ENCODE measurements at places on chromosomes 6 and 20.

GRCh38 chr6:42066156-42066675 lies 15.9 kb downstream of the TAF8 start:
- no peak for DNase-seq

DNA sequence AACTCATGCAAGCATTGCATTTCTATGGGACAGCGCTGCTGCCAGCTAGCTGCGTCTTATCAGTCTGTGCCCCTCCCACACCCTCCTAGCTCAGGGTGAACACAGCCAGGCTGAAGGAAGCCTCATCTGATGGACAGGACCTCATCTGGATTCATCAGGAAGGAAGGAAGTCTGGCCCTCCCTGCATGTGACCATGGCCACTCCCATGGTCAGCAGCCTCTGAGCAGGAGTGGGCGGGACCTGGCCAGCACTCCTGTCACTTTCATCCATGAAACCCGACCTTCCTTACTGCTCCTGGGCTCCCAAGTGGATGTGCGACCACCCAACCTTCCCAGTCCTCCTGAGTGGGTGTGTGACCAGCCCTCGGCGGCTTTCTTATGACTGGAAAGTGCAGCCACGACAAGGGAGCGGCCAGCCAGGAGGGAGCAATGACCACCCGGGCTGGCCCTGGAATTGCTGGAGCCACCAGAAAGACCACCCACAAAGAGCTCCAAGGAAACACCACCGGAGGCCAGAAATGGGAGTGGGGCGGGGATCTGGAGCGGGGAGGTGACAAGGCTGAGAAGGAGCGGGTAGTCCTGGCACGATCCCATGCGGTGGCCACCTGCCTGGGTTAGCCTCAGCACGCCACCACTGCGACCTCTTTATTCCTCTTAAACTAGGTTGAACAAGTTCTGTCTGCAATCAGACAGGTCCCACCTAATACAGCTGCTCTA lies 241.2 kb downstream of the TTLL2 start:
- DNase-seq, result peak; percentile 56

GRCh38 chr20:13302647-13303450 lies 81.8 kb downstream of the ISM1 start:
- no peak for DNase-seq

DNA sequence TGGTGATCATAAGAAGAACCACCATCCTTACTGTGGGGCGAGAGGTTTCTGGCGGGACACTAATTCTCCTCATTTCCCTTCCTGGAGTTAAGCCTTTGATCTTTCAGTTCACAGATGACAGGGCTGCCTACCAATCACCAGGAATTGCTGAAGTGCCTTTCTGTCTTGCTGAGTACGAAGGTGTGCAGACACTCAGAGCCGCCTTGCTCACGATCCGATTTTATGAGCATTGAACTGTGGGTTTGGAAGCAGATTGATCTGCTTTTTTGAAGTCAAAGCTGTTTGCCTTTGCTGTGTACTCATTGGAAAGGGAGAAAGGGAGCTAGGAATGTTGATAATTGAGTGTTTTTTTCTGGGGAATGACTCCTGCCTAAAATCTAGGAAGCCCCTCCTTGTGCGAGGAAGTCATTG lies 129.1 kb upstream of the SALL4 start:
- no peak for DNase-seq

- DNase-seq, result no peak
These were observed 33.4 kb upstream of the RNF217 start for GRCh38 chr6:124928851-124929250.

- no peak for DNase-seq
These were observed 55.6 kb downstream of the RRBP1 start for GRCh38 chr20:17626217-17627007.

DNA sequence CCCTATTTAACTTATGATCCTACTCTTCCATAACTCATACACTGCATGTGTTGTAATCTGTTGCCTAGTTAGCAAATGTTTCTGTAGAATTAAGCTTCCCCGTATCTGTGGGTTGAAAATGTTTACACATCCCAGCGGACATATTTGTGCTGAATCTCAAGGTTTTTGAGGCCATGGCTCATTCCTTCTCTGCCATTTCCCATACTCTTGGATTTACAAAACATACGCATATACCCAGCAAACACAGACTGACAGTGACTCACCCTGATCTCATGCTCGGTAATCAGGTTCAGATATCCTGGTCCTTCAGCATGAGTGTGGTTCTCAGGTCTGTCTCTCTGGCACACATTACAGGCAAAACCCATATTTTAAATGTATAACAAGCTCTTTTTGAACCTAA lies 58.7 kb downstream of the AGPAT4 start:
- DNase-seq, result no peak

GRCh38 chr6:43939281-43940070 lies 169.5 kb downstream of the VEGFA start:
- no peak for DNase-seq

DNA sequence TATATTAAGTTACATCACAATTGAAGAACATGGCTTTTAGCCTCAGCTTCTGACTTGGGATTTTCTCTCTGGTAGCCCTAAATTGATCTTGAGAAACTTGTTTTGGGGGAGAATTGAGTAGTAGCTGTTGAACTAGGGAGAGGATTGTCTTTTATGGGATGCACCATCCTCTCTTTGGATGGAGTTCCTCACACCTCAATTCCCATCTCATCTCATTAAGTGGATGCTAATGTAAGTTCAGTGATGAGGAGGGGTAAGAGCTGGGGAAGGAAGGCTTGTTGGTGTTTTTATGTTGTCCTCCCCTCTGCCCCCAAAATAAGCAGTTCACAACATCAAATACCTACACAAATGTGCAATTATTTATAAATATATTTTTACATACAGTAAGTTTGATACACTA lies 4.0 kb downstream of the GJA1 start:
- DNase-seq, result no peak

GRCh38 chr6:87944541-87944954 lies 103.1 kb upstream of the SPACA1 start:
- no peak for DNase-seq

GRCh38 chr20:20956513-20956931 lies 149.6 kb downstream of the LINC00237 start:
- no peak for DNase-seq

- DNase-seq, result no peak
These were observed 319.1 kb upstream of the SYNCRIP start for GRCh38 chr6:85961746-85962145.

GRCh38 chr6:6798448-6798860 lies 209.9 kb downstream of the LY86 start:
- DNase-seq, result no peak

GRCh38 chr6:2196079-2196679 lies 49.2 kb downstream of the GMDS start:
- no peak for DNase-seq

- no peak for DNase-seq
These were observed 9.1 kb downstream of the NEDD9 start for GRCh38 chr6:11223286-11223864.

Data from ecto neural progenitor cell (in vitro differentiated cells).